ENCODE measurements at places on chromosomes 11 and 22. TPM values are rescaled to one million over a fixed set of nuclear protein-coding genes. Genes with fewer than 3 reads are reported as not detected.

- DNase-seq: no peak
These were observed 59.2 kb upstream of the B3GAT1 start for GRCh38 chr11:134471087-134471715.

DNA sequence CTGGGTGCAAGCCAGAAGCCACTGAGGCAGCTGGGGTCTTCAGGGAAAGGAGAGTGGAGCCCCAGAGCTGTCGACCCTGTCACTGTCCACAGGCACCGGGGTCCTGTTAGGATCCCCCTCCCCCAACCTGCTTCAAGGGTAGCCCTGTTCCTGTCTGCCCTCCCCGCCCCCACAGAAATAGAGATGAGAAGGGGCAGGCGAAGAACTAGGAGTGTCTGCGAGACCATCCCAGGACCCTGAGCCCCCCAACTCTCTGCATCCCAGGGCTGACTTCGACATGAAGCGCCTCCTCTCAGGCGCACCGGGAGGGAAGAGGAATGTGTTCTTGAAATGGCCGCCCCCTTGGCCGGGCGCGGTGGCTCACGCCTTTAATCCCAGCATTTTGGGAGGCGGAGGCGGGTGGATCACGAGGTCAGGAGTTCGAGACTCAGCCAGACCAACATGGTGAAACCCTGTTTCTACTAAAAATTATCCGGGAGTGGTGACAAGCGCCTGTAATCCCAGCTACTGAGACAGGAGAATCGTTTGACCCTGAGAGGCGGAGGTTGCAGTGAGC, 607 bp upstream of the ZNF70 start:
- DNase-seq: no peak

GRCh38 chr22:46430961-46431838, 95.7 kb downstream of the TRMU start:
- DNase-seq: no peak

The TECTA gene
- 0.35 TPM for total RNA-seq

GRCh38 chr11:14288189-14288935, 70.6 kb downstream of the RRAS2 start:
- DNase-seq: no peak

DNA sequence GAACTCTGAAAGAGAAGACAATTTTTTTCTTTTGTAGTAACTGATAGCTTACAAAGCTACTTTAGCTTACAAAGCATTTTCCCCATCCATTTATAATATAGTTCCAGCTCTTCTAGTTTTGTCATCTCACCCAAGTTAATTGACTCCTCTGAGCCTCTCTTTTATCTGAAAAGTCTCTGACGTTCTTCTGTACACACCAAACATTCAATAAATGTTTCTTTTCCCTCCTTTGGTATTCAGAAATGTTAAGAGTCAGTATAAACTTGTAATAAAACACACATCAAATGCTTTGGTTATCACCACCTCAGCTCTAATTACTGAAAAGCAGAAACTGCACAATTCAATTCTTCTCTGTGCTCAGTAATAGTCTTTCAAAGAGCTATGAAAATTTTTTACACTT, 5.9 kb downstream of the CCDC90B start:
- DNase-seq: no peak

The GVQW3 gene
- total RNA-seq: 5.0 TPM

All from pancreas (tissue), 10 donors.